Activated T-helper 17 cell treated with anti-CD3 and anti-CD28 coated beads, Interleukin-2, amount 50 U/mL, for 72 hours (primary cell): ENCODE measurements at places on chromosomes 3 and 15.

DNA sequence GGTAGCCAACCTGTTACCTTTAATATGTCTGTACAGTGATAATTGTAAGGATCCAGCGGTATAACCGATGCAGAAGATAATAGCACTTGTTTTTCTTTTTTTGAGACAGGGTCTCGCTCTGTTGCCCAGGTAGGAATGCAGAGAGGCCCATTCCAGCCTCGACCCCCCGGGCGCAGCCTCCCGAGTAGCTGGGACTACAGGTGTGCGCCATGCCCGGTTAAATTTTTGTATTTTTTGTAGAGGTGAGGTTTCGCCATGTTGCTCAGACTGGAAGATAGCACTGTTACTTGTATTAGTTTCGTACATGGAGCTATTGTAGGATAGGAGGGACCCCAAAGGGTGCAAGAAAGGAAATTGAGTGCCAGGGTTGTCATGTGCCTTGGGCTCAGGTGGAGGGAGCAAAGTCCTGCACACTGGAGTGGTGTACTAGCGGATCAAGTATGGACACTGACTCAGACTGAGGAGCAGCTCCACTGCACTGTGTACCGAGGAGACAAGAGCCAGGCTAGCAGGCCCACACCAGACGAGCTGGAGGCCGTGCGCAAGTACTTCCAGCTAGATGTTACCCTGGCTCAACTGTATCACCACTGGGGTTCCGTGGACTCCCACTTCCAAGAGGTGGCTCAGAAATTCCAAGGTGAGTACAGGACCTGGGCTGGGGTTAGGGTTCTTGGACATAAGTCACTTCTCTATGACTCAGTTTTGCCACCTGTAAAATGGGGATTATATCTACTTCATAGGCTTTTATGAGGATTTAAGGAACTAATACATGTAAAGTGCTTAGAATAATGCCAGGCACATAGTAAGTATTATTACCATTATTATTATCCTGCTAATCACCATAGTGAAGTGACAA lies 1.0 kb downstream of the OGG1 start:
- no peak for ATAC-seq

- no peak for ATAC-seq
Measured at GRCh38 chr15:63587527-63587926, 9.7 kb upstream of the FBXL22 start.

DNA sequence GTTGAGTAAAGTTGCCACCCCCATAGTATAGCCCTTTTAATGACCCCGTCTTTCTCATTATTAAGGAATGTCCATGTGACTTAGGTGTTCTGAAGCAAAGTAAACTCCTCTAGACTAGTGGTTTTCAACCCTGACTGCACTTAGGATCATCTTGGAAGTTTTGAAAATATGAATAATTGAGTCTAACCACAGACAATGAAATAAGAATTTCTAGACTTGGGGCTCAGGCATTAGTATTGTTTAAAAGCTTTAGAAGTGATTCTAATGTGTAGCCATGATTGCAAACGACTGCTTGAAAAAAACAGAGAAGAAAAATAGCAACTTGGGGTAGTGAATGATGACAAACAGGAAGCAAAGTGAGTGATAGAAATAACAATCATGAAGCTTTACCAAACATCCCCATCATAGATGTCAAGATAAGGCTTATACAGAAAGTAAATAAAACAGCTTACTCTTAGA lies 35.0 kb downstream of the ALCAM start:
- no peak for ATAC-seq

DNA sequence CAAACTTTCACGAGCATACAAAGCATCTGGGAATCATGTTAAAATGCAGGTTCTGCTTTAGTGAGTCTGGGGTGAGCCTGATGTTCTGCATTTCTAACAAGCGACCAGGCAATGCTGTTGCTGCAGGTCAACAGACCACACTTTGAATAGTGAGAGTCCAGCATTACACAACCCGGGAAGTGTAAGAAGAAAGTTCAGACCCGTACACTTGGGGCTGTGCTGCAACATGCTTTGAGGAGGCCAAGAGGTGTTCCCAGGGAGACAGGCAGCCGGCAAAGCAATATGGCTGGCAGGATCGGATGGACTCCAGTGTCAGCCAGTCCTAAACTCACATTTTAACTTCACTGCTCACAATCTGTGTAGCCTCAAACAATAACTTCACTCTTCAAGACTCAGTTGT lies 134.2 kb downstream of the LIPC start:
- ATAC-seq: no peak

- ATAC-seq: no peak
Measured at GRCh38 chr3:28150465-28151206, 90.8 kb upstream of the CMC1 start.

DNA sequence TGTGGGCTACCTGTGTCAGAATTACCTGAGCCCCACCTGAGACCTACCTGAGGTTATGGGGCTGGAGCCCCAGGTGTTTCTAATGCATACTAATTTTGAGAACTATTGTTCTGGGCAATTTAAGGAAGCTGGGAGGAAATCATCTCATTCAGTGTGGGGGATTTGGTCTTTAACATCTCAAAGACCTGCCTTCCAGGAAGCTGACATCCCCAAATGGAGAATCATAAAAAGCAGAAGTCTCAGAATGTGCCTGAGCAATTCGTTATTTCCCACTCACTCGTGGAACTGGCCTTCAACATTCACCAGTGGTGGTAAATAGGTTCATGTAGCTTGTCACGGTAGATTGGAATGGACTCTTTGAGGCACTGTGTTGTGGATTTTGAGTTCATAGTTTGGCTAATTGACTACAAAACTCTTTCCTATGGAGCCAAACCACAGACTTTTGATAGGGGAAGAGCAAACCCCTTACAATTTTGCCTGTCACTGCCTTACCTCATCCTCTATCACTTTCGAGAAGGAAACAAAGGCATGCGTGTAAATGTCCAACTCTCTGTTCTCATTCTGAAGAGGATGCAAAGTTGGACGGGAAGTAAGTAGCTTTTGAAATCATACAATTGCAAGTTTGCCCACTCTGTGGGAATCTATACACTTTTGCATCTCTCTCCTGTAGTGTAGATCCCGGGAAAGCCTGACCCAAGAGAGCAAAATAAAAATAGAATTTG lies 521.0 kb upstream of the MDFIC2 start:
- ATAC-seq: no peak

DNA sequence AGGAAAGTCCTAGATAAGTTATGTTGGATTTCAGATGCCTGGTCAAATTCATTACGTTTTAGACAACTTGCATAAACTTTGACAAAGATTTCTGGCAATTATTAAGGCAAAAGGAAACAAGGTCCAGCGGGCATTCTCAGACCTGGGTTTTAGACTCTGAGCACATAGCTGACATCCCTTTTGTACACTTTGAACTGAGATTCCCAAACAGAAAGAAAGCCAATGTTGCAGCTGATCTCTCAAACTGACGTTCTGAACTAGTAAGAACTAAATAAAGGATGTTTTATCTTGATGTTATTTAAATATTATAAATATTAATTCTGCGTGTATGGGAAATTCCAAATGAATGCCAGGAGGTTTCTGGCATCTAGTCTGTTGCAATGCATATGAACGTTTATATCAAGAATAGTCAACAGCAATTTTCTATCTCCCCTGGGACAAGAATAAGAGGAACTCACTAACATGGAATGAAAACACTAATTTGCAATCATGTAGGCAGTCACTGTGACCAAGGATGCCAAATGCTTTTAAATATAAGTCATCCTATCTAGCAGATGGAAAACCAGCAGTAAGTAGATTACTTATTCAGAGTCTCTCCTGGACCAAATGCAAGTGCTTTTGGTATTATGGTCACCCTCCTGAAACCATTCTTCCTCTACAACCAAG lies 202.1 kb downstream of the GREM1 start:
- no peak for ATAC-seq

- peak; percentile 70 for ATAC-seq
Measured at GRCh38 chr15:88615303-88616107, 5.6 kb upstream of the AEN start.

GRCh38 chr3:64351713-64352638 lies 126.7 kb upstream of the PRICKLE2 start:
- no peak for ATAC-seq

- no peak for ATAC-seq
Measured at GRCh38 chr15:43920815-43921214, 94.0 kb downstream of the WDR76 start.

- ATAC-seq: no peak
Measured at GRCh38 chr3:166285001-166285400, 447.8 kb upstream of the BCHE start.

DNA sequence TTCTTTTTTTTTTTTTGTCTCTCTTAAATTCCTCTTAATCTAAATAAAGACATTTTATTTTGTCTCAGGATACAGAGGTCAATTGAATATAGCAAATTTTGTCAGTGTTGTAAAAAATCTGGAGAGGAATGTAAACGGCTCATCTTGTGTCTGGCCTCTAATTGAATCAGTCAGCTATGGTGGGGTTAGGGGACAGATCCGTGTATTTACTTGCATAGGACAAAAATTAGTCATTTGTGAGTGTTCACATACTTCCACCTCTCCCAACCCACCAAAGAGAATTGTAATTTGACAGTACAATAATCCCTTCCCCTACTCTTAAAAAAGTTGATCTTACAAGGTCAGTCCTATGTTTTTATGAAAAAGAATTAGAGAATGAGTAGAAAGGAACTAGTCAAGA lies 18.3 kb downstream of the PPARG start:
- no peak for ATAC-seq

GRCh38 chr3:53111822-53112221 lies 18.4 kb downstream of the RFT1 start:
- no peak for ATAC-seq

DNA sequence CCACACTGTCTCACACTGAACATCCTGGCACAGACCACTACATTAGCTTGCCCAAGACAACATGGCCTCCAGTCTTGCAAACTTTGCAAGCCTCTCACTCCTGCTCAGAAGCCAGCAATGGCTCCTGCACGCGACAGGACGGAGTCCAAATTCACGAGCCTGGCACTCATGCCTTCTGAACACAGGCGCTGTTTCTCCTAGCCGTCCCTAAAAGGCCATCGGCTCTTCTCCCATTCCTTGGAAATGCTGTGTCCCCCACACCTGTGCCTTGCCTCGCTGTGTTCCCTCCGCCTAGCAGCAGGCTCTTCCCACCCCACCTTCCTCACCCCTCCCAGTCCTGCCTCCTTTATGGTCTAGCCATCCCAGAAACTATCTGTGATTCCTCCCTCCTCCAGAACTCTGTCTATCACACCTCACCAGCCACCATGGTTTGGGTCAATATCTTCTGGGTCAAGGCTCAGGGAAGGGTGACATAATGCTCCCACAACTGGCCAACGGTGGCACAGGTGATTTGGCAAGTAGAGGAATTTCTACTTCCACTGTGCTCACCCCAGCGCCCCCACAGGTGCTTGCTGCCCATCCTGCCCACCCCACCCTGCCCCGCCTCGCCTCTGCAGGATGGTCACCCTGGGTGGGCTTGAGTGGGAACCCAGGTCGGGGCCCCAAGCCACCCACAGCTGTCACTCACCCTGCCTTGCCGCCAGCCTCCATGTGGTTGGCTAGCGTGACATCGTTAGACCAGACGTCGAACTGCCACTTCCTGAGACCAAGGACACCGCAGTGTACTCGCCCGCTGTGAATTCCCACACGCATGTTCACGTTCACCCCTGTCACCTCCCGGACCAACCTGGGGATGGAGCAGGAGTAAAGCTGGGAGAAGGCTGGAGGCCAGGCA lies 120.7 kb downstream of the ADCY5 start:
- no peak for ATAC-seq

DNA sequence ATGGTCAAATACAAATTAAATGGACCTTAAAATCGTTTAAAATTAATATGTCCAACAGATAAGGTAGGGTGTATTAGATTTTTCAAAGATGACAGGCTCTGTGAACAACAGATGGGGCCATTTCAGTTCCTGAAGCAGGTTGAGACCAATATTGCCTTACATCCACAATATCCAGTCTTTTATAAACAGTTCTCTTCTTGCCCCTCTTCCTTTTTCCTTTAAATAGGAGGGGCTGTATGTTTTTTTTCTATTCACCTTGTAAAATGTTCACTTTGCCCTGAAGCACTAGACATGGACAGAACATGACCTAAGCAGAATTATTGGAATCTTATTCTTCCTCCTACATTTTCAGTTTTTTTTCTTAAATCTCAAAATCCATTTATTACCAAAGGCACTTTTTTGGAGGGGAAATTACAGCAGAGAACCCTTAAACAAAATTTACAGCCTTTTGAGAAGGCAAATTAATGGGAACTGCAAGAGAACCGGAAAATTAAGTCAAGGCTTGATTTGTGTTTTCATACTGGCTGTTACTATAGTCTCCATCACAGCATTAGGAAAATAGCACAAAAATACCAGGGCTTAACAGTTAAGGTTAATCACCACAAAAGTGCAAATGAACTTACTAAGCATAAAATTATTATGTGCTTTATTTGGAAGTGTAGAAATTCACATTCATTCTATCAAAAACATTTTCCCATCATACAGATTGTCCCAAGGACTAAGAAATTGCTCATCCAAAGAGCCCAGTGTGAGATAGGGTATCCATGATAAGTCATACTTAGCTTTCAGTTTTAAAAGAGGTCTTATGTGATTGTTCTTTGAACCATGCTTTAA lies 55.8 kb downstream of the CMSS1 start:
- ATAC-seq: no peak

DNA sequence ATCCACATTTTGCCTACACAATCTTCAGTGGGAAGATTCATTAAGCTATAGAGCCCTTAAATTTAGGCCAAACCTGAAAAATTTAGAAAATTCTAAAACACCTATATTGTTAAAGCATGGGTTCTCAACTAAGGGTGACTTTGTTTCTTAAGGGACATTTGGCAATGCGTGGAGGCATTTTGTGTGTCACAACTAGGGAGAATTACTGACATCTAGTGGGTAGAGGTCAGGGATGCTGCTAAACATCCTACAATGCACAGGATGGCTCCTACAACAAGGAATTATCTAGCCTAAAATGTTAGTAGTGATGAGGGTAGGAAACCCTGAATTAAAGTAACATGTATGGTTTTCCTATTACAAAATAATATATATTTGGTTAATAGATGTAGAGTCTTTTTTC lies 55.8 kb downstream of the TBC1D5 start:
- no peak for ATAC-seq

DNA sequence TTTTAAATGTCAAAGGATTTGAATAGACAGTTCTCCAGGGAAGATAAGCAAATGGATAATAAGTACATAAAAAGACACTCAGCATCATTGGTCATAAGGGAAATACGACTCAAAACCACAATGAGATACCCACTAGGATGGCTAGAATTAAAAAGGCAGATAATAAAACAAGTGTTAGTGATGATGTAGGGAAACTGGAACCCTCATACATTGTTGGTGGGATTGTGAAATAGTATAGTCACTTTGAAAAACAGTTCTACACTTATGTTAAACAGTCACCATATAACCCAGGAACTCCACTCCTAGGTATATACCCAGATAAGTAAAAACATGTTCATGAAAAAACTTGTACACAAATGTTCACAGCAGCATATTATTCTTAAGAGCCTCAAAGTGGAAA lies 72.5 kb downstream of the GPR156 start:
- ATAC-seq: no peak
